ENCODE measurements at places on chromosomes 3 and 15.

DNA sequence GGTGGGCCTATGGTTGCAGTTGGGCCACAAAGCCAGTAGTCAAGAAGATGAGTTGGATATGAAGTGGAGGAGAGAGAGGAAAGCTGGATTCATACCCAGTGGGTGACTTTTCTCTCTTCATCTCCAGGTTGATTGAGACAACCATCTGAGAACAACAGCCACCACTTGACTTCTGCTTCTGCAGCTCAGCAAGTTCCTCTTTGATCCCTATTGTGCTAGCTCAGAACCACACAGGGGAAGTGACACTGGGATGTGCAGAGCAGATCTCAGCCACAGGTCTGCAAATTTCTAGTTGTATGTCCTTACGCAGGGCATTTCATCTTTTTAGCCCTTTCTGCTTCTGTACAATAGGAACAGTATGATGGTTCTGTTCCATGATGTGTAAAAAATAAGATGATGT lies 459.2 kb upstream of the ARRDC4 start:
- DNase-seq, result no peak

DNA sequence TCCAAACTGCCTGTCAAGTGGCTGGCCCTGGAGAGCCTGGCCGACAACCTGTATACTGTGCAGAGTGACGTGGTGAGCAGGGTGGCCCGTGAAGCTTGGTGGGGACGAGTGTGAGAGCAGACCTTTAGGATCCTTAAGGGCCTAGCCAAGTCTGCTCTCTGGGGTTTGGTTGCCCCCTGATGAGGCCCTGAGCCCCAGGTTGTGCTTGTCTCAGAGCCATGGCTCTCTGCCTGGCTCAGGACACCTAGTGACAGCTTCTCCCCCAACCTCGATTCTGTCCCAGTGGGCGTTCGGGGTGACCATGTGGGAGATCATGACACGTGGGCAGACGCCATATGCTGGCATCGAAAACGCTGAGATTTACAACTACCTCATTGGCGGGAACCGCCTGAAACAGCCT lies 14.4 kb downstream of the TYRO3 start:
- no peak for DNase-seq

DNA sequence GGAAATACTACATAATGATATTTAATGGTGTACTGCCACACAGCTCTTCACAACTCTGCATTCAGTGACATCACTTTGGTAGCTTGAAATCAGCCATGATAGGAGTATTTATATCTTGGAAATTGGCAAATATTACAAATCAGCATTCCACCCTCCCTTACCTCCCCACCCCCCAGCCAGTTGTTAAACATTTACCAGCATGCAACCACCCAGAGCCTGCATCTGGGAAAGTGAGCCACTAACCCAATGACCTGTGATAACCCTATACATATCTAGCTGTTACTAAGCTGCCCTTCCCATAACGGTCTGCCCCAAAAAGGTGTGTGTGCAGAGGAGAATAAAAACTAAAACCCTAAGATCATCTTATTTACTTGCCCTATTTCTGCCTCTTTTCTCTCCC lies 44.6 kb upstream of the SATB1 start:
- DNase-seq, result no peak

- peak; percentile 18 for DNase-seq
Measured at GRCh38 chr15:73550190-73550589, 83.0 kb downstream of the NPTN start.

GRCh38 chr15:96166223-96167200 lies 164.0 kb upstream of the NR2F2 start:
- no peak for DNase-seq

DNA sequence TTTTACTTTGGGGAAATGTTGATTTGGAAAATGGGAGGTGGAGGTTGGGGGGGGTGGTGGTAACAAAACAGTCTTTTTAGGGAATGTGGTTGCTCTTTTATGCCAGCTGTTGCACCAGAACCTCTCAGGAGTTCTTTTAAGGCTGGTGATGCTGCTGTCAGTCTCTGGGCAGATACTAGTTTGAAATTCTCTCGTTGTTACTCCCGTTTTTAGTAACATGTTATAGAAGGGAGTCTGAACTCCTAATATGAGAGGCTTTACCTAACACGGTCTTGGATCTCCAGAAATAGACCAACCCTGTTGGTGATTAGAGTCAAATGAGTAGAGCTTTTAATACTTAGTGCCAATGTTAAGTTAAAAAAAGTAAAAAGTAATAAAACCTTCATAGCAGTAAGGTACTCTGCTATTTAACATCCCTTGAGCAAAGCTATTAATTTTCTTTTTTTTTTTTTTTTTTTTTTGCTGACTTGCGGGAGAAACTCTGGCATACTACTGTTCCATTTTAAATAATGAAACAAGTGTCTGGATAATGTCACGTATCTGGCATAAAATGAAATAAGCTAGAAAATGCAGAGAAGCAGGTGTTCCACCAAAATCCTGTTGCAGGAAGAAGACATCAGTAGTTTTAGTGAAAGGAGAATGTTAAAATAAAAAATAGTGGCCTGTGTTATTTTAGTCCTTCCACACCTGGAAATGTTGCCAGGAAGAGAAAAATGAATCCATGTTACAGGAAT lies 156.7 kb downstream of the CACNA1D start:
- no peak for DNase-seq

DNA sequence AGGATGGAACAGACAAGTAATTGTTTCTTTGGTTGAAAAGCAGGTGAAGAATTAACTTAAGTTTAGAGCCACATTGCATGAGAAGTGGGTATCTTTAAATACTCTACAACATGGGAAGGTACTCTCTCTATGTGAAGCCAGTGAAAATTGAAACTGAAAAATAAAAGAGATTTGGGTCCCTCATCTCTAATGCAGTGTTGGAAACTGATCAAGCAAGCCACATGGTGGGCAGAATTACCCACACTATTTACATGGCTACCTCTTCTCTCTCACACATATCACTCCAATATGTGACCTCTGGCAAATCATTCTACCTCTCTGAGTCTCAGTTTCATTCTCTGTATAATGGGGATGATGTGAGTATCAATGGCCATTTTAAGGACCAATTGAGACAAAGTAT lies 339.0 kb downstream of the IL5RA start:
- no peak for DNase-seq

- no peak for DNase-seq
Measured at GRCh38 chr15:41254560-41254959, 23.5 kb downstream of the CHP1 start.

DNA sequence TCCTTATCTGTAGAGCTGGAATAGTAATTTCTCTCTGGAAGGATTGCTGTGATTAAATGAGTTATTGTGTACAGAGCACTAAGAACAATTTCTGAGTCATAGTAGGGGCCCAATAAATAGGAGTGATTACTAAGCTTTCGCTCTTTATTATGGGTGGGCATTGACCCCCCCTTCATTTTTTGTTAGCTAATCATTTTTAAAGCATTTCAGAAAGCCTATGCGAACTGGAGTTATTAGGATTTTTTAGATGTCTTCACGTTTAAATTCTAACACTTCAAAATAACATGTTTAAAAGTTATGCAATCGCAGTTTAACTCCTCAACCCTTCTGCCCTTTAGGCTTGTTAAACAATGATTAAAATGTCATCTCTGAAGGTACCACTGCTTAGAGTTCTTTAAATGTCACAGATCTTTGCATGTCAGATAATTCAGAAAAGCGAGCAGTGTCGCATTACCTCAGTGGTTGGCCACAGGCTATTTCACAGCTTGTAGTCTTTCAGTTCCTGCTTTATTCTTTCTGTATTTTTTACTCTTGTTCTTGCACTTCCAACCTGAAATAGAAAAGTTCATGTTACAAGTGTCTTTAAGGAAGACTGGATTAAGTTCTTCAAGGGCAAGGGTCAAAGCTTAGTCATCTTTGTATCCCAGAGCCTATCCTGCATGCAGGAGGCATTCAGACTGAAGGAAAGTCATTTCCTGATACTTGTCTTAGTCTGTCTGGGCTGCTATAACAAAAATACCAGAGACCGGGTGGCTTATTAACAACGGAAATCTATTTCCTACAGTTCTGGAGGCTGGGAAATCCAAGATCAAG lies 102.9 kb downstream of the FNDC3B start:
- peak; percentile 87 for DNase-seq

DNA sequence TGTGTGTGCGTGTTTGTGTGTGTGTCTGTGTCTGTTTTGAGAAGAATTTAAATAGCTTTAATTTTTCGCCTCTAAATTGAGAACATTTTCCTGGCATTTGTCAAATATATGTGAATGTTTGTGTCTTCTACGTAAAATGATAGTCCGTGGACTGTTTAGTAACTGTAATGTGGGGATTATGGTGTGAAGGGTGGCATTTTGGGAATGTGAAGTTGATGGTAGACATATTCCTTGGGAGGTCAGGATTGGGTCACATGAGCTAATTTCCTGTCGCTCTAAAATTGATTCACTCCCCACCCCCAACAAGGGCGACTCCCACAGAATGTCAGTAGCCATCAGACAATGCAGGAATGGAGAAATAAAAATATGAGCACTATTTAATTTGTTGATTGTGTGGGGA lies 107.3 kb downstream of the ITPR1 start:
- DNase-seq, result no peak

DNA sequence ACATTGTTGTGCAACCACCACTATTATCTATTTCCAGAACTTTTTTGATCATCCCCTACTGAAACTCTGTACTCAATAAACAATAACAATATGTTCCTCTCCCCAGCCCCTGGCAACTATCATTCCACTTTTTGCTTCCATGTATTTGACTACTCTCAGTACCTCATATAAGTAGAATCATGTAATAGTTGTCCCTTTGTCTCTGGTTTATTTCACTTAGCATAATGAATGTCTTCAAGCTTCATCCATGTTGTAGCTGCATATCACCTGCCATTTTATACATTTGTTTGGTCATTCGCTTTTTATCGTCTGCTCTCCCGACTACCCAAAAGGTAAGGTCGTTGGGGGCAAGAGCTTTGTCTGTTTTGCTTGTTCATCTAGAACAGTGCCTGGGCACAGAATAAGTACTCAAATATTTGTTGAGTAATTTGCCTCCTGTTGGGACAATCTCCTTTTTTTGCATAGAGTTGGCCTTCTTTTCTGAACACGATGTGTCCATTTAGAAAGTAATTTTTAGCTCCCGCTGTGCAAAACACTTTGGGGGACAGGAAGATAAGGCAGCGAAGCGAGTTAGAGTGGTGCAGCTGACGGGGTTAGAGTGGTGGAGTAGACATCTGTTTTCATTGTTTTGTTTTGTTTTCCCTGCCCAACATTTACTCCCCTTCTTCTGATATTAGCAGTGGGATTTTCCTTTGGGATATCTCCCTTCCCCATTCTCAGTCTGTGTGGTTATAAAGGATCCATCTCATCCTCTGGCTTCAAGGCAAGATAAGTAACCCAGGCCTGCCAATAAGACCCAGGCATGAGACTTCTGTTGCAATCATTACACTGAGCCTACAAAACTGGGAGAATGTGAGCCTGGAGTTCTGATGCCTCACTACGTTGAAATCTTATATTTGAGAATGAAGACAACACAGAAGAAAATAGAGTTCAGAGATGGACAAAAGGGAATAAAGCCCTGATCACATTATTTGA lies 83.4 kb upstream of the RNU6-1 start:
- no peak for DNase-seq

DNA sequence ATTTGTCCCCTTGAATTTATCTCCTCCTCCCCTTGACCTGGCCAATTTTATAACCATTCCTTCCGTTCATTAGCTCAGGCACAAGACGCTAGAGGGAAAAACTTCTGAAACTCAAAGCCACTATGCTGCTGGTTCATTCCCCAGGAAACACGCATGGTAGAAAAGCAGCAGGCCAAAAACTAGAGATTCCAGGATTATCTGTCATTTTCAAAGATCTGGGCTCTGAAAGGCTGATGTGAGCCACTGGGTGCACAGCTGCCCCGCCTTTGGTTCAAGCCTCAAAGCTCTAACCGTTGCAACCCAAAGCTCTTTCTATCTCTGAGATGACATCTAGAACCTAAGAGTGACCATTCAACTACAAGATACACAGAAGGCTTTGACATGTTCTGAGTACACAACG lies 6.1 kb downstream of the ANP32A start:
- DNase-seq, result no peak

DNA sequence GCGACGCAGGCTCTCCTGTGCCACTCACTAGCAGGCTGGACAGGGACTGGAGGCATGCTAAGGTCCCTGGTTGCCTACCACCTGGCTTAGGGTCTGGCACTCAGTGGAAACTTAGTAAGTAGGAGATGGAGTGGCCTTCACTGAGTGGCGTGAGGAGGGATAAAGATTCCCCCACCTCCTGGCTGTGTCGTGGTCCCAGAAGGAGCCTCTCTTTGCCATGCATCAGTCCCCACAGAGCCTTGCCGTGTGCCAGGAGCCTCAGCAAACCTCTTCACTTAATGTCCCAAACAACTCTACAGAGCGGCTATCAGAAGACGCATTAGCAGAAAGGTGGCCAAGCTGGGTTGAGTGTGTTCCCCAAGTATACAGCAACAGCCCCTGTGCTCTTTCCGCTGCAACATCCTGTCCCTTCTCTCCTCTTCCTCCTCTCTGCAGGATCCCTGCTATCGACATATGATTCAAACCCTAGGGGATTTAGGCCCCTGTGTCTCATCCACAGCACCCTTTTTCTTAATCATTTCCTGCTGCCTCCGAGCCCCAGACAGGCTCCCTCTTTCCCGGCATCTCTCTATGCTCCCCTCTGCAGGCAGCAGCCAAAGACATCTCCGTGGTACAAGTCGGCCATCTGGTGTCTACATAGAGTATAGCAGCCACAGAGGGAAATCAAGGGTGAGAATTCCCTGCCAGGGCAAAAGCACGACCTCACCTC lies 66.7 kb downstream of the SLC6A1 start:
- peak; percentile 74 for DNase-seq

- no peak for DNase-seq
Measured at GRCh38 chr3:168364967-168365366, 269.2 kb upstream of the GOLIM4 start.

DNA sequence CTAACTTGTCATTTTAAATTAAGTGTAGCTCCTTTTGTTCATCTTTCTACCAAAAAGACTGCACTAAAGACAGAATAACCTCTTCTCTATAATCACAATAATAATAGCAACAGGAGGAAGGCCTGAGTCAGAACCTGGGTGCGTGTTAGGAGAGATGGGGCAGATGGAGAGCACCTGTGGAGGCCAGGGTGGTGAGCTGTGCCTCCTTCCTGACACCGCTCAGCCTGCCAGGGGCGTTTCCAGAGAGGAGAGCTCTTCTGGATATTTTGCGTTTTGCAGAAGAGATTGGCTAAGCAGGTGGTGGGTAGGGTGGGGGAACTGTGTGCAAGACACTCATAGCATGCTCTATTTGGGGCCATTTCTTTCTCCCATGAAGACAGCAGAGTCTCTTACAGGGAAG lies 83.5 kb downstream of the MEGF11 start:
- DNase-seq, result no peak

All from fibroblast of mammary gland (primary cell).